Effector CD4-positive, alpha-beta T cell (primary cell): ENCODE measurements at places on chromosomes 3 and 15.

- no peak for DNase-seq
These were observed 20.1 kb upstream of the PRR20G start for GRCh38 chr3:127307916-127308315.

DNA sequence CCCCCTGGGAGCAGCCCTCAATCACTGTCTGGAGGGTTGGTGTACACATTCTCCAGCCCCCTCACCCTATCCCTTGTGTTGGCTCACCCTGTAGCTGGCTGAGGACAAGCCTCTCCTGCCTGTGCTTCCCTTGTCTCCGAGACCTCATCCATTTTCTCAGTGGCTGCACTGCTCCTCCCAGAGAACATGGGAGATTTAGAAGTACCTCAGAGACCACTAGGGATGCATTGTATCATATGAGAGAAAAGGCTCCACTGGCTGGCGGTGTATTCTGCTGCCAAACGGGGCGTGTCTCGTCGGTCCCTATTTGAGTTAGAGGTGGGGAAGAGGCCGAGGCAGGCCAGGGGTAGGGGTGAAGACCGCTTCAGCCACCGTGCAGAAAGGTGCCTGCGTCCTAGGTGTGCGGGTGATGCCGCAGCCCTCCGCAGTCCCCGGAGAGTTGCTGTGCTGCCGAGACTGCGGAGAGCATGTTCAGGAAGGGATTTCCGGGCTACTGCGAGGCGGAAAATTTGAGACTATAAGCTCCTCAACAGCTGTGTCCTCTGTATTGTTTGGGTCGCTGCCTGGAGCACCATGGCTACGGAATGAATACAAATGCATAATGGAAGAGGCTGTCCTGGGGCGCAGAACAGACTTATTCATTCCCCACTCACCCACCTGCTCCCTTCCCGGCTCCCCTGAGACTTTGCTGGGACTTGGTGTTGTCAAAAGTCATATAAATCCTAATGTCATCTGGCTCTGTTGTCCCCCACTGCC is 43.8 kb downstream of the SPSB4 start:
- DNase-seq = no peak

- DNase-seq = no peak
These were observed 7.8 kb upstream of the CD200R1 start for GRCh38 chr3:112982710-112983109.

- DNase-seq = no peak
These were observed 559 bp downstream of the SENP5 start for GRCh38 chr3:196868297-196868661.

DNA sequence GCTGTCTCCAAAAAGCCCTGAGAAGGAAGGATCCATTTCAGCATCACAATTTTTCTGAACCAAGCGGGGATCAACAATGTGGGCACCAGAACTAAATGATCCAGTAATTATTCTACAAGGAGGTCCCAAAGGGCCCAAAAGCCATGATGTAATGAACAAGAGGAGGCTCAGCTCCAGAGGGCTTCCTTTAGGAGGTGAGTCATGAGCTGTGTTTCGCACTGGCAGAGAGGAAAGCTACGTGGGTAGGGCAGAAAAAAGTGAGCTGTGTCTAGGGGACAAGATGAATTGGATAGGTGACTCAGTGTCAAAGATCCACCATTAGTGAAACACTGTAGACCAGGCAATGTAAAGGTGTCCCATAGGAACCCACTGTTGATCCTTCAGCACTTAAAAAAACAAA is 113.4 kb downstream of the RORA start:
- DNase-seq = no peak

DNA sequence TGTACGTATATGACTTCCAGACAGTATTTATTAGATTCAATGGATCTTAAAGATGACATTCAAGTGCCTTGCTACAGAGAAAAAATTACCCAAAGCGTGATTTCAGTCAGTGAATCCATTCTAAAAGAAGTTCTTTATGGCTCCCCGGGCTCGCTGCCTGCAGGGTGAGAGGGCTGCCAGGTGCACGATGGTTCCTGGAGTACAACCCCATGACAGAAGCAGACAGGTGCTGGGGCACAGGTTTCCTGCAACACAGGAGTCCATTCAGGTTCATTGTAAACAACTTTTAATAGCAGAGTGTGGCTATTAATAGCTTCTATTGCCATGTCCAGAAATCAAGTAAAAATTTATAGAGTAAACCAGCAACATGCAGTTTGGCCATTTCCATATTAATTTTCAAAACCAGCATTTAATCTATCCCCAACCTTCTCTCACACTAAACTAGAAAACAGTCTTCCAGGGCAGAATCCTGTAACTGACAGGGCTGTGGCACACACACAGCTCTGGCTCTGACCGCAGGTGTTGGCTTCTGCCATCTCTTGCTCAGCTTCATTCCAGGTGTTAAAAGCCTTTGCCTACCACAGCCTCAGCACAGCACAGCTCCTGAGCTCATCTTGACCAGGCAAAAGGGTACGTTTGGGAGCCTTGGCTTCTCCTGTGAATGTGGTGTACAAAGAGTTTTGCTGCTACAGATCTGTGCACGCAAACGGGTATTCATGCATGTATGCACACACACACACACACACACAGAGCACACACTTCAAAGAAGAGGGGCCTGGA is 185.9 kb downstream of the MEX3B start:
- DNase-seq = no peak
